ENCODE measurements at places on chromosomes 7 and 10.

GRCh38 chr7:123600876-123601275 lies 745 bp upstream of the ASB15 start:
- no peak for DNase-seq

GRCh38 chr10:42753507-42754154 lies 29.0 kb upstream of the BMS1 start:
- no peak for DNase-seq

DNA sequence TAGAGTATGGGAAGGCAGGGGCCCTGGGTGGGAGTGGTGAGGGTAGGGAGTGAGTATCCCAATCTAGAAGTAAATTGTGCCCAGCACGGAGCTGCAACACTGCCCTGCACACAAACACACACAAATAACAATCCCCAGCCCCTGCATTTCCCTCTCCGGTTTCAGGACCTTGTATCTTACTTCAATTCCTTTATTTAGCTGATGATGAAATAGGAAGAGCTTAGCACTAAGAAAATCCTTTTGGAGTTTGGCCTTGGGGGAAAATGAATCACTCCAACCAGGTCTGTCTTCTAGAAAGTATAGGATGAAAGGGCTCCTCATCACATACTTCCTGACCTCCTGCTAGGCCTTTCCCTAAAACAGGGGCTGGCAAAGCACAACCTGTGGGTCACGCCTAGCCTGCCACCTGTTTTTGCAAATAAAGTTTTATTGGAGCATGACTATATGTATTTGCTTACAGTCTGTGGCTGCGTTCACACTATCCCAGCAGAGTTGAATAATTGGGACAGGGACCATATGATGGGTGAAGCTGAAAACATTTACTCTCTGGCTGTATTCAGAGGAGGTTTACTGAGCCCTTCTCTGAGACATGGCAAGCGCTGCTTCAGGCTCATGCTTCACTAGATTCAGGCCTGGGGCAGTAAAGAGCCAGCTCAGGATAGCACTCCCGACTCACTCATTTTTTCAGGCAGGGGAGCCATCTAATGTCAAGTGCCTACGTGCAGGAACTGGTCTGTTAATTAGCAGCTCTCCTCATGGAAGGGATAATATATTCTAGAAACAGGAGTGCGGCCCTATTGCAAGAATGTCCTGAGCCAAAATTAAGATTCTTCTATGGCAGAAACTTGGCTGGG lies 111.0 kb downstream of the EGFR start:
- DNase-seq = no peak

DNA sequence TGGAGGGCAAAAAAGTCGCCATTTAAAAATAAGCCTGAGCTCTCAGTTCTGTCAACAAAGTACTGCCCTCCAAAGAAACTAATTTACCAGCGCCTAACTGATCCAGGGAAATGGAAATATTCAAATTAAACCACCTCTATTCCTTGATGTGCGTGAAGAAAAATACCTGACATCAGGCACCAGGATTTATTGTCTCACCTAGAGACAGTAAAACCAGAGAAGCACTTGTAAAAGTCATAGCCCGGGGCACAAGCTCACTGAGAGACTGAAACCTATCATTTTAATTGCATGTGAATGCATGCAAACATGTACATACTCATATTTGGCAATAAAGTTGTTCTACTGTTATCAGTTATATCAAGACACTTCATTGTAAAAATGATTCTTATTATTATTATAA lies 147.3 kb upstream of the VSTM2A start:
- DNase-seq = no peak

GRCh38 chr10:3692387-3692999 lies 92.5 kb downstream of the KLF6 start:
- DNase-seq = no peak

DNA sequence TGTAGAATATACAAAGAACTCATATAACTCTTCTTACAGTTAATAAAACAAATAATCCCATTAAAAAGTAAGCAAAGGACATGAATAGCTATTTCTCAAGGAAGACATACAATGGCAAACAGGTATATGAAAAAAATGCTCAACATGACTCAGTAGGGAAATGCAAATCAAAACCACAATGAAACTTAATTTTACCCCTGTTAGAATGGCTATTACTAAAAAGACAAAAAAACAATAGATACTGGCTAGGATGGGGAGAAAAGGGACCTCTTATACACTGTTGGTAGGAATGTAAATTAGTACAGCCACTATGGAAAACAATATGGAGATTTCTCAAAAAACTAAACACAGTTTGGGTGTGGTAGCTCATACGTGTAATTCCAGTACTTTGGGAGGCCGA lies 37.8 kb downstream of the HERPUD2 start:
- no peak for DNase-seq

DNA sequence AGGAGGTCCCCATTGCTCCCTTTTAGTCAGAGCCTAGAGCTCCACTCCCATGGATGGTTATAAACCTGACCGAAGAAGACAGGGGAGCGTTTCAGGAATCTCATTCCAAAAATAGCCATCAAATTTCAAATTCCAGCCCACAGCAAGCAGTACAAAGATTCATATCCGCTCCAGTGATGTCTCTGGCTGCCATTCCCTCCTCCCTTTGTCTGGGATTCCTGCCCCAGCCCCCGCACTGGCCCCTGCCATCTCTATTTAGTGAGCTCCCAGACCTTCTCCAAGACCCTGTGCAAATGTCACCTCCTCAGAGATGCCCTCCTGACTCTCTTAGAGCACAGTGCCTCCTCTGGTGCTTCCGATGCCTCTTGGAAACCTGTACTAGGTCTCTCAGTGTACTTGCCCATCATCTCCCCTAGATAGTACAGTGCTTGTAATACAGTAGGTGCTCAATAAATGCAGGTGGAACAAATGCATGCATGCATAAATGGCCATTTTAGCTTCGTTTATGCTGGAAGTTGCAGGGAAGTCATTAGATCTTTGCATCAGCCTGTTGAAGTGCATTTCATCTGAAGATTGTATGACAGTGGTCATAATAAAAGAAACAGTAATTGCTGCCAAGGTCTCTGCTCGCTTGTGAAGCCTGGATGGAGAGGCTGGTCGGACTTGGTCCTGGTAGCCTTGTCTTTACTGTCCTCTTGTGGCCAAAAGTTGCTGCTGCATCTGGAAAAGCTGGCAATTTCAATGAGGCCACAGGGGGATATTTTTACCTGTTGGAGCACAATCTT lies 32.0 kb upstream of the HABP2 start:
- DNase-seq = peak; percentile 28

- no peak for DNase-seq
Measured at GRCh38 chr7:76316984-76317781, 14.7 kb downstream of the HSPB1 start.

DNA sequence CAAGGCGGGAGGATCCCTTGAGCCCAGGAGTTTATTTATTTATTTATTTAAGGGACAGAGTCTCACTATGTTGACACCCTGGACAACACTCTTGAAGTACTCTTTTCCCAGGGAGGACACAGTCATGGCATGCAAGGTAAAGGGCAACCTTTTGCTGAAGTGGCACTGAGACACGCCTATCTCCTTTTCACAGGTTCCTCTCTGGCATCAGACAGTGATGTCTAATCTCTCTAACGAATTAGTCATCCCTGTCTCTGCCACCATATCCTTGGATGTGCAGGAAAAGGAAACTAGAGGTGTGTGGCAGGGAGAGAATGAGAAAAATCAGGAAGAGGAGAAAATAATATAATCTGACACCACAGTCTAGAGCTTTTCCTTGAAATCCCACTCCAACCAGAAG lies 19.5 kb downstream of the CPVL start:
- DNase-seq = no peak

DNA sequence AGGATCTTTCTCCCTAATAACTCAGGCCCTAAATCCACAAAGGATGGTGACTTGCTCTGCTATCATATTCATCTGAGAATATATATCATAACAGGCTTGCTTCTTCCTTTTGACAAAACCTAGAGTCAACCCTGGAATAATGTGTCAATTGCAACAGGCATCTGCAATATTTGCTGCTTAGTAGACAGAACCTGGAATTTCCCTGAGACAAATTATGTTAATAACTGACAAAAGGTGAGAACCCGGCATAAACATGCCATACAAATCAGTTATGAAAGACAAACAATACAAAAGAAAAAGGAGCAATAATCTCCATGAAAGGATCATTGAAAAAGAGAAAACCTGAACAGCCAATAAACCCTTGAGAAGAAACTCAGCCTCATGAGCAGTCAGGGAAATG lies 114.5 kb upstream of the CDCA7L start:
- no peak for DNase-seq

DNA sequence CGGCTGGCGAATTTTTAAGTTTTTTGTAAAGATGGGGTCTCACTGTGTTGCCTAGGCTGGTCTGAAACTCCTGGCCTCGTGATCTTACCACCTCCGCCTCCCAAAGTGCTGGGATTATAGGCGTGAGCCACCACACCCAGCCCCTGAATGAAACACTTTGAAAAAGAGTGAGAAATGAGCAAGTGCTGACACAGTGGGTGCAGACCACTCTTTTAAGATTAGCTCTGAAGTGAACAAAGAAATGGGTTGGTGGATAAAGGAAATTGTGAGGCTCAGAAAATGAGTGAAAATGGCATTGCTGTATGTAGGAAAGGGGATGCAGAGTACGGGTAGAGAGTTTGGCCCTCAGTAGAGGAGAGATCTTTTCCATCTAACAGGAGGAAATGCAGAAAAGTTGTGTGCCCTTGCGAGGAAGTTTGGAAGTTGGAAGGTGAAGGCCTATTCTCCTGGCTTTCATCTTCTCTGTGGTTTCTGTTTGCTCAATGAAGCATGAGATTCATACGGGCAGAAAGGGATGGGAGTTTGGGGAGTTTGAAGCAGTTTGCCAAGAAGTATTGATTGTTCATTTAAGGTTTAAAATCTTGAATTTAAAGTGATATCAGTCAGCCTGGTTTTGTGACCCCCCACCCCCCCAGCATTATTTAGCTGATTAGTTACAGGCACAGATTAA lies 11.0 kb downstream of the MAPK8 start:
- DNase-seq = no peak

DNA sequence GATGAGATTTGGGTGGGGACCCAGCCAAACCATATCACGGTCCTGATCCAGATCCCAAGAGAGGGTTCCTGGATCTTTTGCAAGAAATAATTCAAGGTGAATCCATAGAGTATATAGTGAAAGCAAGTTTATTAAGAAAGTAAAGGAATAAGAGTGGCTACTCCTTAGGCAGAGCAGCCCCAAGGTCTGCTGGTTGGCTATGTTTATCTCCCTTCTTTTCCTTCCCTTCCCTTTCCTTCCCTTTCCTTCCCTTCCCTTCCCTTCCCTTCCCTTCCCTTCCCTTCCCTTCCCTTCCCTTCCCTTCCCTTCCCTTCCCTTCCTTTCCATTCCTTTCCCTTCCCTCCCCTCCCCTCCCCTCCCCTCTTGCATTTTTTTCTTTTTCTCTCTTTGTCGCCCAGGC lies 35.2 kb downstream of the OTUD1 start:
- DNase-seq = no peak

DNA sequence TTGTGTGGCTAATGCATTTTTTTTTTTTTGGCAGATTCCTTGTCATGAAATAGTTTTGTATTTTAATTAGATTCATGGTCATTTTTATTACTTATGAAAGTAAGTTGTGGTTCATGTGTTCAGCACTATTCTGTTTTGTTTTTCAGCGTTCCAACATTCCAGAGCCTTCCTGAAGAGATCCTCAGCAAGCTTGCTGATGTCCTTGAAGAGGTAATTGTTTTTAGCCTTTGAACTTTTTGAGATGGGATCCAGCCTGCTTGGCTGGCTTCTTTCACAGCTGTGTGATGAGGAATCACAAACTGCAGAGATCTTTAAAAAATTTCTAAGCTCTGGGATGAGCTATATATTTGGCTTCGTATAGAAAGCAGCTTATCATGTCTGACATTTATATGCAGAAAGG lies 208.0 kb upstream of the CSTF2T start:
- DNase-seq = no peak

- no peak for DNase-seq
Measured at GRCh38 chr7:110156511-110156910, 934.4 kb upstream of the LRRN3 start.

- no peak for DNase-seq
Measured at GRCh38 chr7:117323851-117324711, 1.2 kb upstream of the WNT2 start.

GRCh38 chr7:43824963-43825362 lies 44.4 kb downstream of the MRPS24 start:
- DNase-seq = no peak

- DNase-seq = no peak
Measured at GRCh38 chr7:123023126-123023525, 27.6 kb upstream of the TAS2R16 start.

DNA sequence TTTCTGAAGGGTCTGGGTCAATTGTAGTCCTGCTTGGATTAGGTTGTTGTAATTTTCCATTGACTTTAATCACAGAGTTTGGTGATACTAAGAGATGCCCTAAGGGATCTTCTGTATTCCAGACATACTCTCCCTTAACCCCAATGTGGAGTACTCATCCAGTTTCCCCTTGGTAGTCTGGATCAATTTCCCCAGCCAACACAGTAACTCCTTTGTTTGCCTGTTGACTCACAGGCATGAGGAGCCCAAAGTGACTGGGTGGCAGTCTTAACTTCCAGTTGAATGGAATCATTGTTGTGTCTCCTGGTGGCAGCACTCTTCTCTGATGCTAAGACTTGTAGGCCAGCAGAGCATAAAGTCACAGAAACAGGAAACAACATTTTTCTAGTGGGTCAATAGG lies 41.5 kb upstream of the PIK3CG start:
- no peak for DNase-seq

- no peak for DNase-seq
Measured at GRCh38 chr10:51257511-51258248, 183.4 kb downstream of the PRKG1 start.

- no peak for DNase-seq
Measured at GRCh38 chr10:60454336-60454735, 64.7 kb upstream of the ANK3 start.

GRCh38 chr10:88253-88652 lies 39.2 kb upstream of the TUBB8 start:
- no peak for DNase-seq

- peak; percentile 9 for DNase-seq
Measured at GRCh38 chr7:46660402-46660980, 739.4 kb upstream of the IGFBP3 start.

DNA sequence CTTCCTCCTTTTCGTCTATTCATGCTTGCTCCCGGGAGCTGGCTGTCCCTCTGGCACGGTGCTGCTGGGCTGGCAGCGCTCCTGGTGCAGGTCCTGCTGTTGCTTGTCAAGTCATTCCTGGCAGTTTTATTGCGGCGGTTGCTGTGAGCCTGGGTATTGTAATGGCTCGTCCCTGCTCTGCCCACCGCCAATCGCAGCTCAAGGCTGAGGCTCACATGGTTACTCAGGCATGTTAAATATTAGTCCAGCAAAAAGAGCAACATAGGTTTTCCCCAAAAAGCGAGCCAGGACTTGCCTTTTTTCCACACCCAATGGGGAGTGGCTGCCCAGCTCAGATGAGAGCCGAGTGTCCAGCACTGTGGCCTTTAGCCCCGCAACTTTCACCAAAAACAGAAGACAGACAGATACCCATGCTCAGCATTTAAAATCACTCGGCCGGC lies 492.9 kb upstream of the FOXK1 start:
- DNase-seq = no peak

GRCh38 chr7:4774658-4775249 lies 669 bp upstream of the AP5Z1 start:
- no peak for DNase-seq

Data from non-pigmented ciliary epithelial cell (primary cell).